Choroid plexus epithelial cell (primary cell): ENCODE measurements at places on chromosomes 12 and 14.

GRCh38 chr14:33676135-33676566 is 274.7 kb downstream of the EGLN3 start:
- DNase-seq, result peak; percentile 81

DNA sequence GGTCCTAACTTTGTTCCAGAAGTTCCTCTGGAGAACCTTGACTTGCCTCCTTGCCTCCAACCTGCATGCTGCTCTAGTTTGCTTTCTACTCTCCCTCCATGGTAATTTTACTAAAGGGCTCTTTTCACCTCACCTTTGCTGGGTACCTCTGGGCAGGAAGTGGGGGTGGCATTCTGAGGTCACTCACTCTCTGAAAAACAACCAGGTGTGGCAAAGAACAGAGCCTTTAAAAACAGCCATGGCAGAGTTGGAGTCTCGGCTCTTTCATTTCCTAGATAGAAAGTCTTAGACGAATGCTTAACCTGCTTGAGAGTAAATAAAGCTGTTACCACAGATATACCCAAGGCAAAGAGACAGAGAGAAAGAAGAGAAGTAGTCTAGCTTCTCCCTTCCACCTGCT is 827.9 kb downstream of the BCL11B start:
- no peak for DNase-seq

GRCh38 chr14:65296402-65296801 is 116.1 kb upstream of the FUT8 start:
- peak; percentile 14 for DNase-seq

- DNase-seq, result no peak
Observed at GRCh38 chr14:75714991-75715390, 53.9 kb downstream of the TTLL5 start.

GRCh38 chr14:88804035-88804434 is 11.3 kb upstream of the EML5 start:
- no peak for DNase-seq

DNA sequence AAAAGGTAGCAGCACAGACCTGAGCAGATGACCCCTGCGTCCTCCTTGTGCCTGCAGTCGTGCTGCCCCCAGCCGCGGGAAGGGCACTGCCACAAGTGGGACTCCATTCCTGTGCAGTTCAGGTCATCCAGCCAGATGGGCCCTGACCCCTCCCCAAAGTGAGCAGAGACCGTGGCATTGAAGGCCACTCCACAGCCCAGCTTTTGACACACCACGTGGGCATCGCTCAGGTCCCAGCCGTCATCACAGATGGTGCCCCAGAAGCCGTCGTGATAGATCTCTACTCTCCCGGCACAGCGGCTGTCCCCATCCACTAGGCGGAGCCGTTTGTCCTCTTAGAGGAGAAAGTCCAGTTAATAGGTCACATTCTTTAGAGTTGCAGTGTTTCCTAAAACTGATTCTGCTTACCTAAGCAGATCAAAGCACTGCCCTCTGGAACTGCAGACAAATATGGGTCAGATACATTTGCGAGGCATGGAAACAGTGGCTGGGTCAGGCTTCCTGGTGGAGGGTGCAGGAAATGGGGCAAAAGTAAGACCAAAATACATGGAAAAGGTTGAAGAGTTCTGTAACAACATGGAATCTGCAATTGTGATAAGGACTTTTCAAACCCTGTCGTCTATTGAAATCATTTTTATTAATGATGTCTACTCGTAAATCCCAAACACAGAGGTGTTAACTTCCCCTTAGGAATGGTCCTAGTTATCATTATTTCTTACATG is 69.4 kb downstream of the CD163L1 start:
- DNase-seq, result peak; percentile 38

- DNase-seq, result no peak
Observed at GRCh38 chr14:88351966-88352691, 29.1 kb upstream of the KCNK10 start.

GRCh38 chr12:90181216-90181615 is 472.6 kb upstream of the ATP2B1 start:
- DNase-seq, result peak; percentile 4
